ENCODE measurements at places on chromosomes 2 and 18. TPM values are rescaled to one million over a fixed set of nuclear protein-coding genes. Genes with fewer than 3 reads are reported as not detected.
A peak's percentile ranks its signal among the peaks of the same experiment; 100 is the strongest.

Gene OTOS
- not detected for total RNA-seq

Gene DNER
- 0.23 TPM for total RNA-seq

Gene FAM237A
- total RNA-seq, result not detected

Gene GDF7
- total RNA-seq, result 0.56 TPM

Gene SERPINB10
- total RNA-seq, result not detected

Gene RGPD4
- not detected for total RNA-seq

Gene TMEM87B
- 7.9 TPM for total RNA-seq

Gene OXER1
- not detected for total RNA-seq

DNA sequence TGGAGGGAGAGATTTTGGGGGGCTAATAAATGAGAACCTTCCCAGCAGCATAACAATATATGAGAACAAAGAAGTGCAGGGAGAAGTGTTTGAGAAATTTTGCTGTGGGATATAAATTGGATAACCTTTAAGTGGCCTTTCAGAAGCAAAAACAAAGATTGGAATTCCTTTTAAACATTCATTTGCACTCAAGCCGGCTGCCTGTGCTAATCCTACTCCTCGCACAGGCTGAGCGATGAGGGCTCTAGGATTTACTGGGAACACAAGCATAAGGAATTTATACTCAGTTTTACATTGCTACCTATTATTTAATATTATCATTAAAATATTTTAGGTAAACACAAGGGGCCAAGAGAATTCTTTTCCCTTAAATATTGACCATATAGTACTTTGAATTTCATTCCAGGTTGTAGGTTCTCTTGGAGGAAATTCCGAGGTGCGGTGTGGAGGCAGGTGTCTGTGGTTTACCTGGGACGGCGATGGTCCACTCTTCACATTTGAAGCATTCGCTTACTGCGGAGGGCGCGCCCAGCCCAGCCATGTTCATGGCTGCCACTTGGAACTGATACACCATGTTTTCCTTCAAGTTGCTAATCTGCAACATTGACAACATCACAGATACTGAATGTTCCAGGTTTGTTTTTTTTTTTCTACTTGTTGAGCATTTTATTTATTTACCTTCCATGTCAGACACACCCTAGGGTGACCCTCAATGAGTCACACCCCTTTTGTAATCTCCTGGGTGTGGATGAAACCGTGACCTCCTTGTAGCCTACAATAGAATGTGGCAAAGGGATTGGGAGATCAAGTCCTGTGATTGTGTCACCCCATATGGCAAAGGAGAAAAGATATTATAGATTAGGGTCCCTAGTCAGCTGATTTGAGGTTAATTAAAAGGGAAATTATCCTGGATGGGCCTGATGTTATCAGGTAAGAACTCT is 100.1 kb downstream of the MYOM1 start:
- no peak for DNase-seq
- no peak overlapping the region for H3K4me3 ChIP-seq
- no peaks in the 10 kb centered on the region for H3K4me1 ChIP-seq
- H3K27me3 ChIP-seq, result no peaks in the 10 kb centered on the region
- H3K36me3 ChIP-seq, result peaks cover 99% of the 10 kb centered on the region

DNA sequence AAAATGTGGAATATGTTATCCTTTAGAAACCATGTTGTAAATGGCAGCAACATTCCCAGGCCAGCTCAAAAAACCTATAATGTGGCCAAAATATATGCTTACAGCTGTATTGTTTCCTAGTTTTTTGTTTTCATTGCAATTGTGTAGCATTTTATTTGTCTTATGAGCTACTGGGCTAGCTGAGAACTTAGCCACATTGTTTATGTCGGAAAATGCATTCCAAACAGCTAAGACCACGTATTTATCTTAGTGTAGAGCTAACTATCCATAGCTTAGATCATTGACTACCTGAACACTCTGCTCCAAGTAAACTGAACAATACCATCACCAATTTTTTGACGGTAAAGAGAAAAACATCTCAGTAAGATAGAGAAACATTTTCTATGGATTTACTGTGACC is 38.4 kb downstream of the METAP1D start:
- H3K27ac ChIP-seq, result no peak overlapping the region
- no peaks in the 10 kb centered on the region for H3K27me3 ChIP-seq
- no peak overlapping the region for H3K4me3 ChIP-seq
- no peaks in the 10 kb centered on the region for H3K4me1 ChIP-seq
- no peaks in the 10 kb centered on the region for H3K36me3 ChIP-seq
- no peak for DNase-seq

GRCh38 chr2:35035883-35036282 is 1319.7 kb upstream of the CRIM1 start:
- no peaks in the 10 kb centered on the region for H3K36me3 ChIP-seq
- DNase-seq, result no peak
- no peak overlapping the region for H3K27ac ChIP-seq

DNA sequence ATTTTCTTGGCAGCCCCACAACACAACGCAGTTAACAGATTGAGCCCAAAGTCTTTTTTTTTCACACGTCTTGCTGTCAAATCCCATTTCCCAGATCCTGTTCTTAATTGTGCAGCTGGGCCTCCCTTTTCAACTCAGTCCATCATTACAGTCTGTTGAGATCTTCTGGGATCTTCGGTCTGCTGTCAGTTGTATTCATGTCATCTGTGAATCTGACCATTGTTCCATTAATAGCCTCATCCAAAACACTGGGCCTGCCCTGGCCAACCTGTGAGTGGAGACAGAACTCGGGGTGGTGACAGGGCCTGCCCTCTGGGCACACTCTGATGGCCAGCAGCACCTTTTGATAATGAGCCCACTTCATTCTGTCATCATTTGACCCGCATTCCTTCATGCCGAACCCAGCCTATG is 39.7 kb upstream of the SEMA4C start:
- no peaks in the 10 kb centered on the region for H3K27me3 ChIP-seq
- H3K36me3 ChIP-seq, result no peaks in the 10 kb centered on the region
- peaks cover 61% of the 10 kb centered on the region for H3K4me1 ChIP-seq
- no peak overlapping the region for H3K27ac ChIP-seq
- DNase-seq, result peak; percentile 82

DNA sequence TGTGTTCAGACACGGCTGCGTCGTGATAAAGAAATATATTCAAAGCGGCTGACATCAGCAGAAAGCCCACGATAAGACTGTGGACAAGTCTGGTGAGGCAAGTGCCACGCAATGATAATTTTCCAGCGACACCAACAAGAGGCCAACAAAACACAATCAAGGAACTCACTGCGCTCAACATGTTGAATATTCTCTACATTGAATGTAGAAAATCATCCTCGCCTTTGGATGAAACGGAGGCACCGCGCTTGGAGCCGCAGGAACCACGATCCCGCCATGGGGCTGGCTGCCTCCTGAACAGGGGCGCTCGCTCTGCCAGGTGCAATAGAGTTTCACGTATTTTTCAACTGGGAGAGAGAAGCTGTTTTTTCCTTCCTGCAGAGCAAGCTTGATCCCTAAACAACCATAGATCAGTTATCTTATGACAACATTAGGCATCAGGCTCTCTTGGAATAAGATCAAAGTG is 220.3 kb downstream of the ATAD2B start:
- H3K4me1 ChIP-seq, result peaks cover under 1% of the 10 kb centered on the region
- no peak overlapping the region for H3K4me3 ChIP-seq
- no peaks in the 10 kb centered on the region for H3K27me3 ChIP-seq

- no peak overlapping the region for H3K27ac ChIP-seq
- peaks cover 6% of the 10 kb centered on the region for H3K4me1 ChIP-seq
- H3K36me3 ChIP-seq, result no peaks in the 10 kb centered on the region
- DNase-seq, result no peak
These were observed 25.1 kb downstream of the ACVR2A start for GRCh38 chr2:147869934-147870333.

GRCh38 chr2:219439506-219439905 is 4.9 kb downstream of the SPEG start:
- peaks cover 16% of the 10 kb centered on the region for H3K27me3 ChIP-seq
- H3K4me1 ChIP-seq, result peaks cover 73% of the 10 kb centered on the region
- peak; percentile 27 for DNase-seq
- no peak overlapping the region for H3K4me3 ChIP-seq
- peak overlapping the region; percentile 3 for H3K27ac ChIP-seq

- no peak overlapping the region for H3K4me3 ChIP-seq
- no peaks in the 10 kb centered on the region for H3K36me3 ChIP-seq
- H3K27me3 ChIP-seq, result no peaks in the 10 kb centered on the region
These were observed 150.8 kb downstream of the PXDN start for GRCh38 chr2:1593371-1594122.

DNA sequence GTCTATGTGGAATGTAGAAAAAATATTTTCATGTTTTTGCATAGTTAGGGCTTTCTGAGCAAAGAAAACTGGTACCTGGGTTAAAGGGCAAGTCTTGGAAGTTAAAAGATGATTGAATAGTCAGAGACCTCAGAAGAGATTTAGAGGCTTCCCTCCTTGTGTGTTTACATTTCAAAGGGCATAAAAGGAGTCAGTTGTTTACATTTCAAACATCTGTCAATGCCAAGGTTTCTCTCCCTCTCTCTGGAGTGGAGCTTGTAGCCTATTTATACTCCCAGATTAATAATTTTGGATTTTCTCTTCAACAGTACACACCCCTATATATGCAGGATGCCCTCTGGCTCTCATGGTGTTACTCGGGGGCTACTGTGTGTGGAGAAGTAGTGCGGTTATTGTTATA is 8.6 kb downstream of the M1AP start:
- no peak overlapping the region for H3K4me3 ChIP-seq
- peaks cover 8% of the 10 kb centered on the region for H3K27me3 ChIP-seq
- H3K27ac ChIP-seq, result no peak overlapping the region
- no peaks in the 10 kb centered on the region for H3K36me3 ChIP-seq
- no peaks in the 10 kb centered on the region for H3K4me1 ChIP-seq

DNA sequence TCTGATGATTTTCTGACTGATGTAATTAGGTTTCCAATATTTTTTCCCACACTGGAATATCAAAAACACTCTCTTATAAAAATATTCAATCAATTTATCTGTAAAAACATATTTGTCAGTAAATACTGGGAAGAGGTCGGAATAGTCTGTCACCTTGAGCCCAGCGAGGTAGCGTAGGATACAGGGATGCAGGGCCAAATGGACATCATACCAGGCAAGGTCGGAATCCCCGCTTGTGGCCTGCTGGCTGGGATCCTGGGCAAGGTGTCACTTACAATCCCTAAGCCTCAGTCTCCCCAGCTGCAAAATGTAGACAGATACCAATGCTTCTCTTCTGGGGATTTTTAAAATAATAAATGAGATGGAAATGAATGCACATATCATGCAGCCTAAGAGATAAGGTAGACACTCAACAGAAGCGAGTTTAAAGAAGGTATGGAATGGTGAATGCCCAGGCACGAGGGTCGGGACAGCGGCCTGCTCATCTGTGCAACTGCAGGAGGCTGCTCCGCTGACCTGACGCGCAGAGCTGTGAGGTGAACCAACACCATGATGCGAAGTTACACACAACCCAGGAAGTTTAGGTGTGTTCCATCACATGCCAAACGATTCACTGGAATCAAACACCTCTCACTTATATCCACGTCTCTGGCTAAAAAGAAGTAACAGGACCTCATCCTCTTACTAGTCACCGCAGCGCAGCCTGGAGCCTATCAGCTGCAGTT is 98.2 kb downstream of the EIPR1 start:
- H3K4me3 ChIP-seq, result no peak overlapping the region
- no peaks in the 10 kb centered on the region for H3K36me3 ChIP-seq
- H3K4me1 ChIP-seq, result peaks cover 5% of the 10 kb centered on the region

- no peak for DNase-seq
- H3K4me1 ChIP-seq, result peaks cover 28% of the 10 kb centered on the region
- H3K4me3 ChIP-seq, result no peak overlapping the region
- no peaks in the 10 kb centered on the region for H3K36me3 ChIP-seq
- H3K27ac ChIP-seq, result peak overlapping the region; percentile 68
These were observed 77.5 kb downstream of the STPG4 start for GRCh38 chr2:47077442-47078117.

- no peaks in the 10 kb centered on the region for H3K27me3 ChIP-seq
- DNase-seq, result no peak
- H3K36me3 ChIP-seq, result no peaks in the 10 kb centered on the region
- no peak overlapping the region for H3K4me3 ChIP-seq
- H3K27ac ChIP-seq, result peak overlapping the region; percentile 92
These were observed 47.6 kb downstream of the RPL37A start for GRCh38 chr2:216546241-216546640.

GRCh38 chr2:121202541-121203310 is 82.3 kb downstream of the TFCP2L1 start:
- H3K4me1 ChIP-seq, result no peaks in the 10 kb centered on the region
- H3K27me3 ChIP-seq, result no peaks in the 10 kb centered on the region
- H3K4me3 ChIP-seq, result no peak overlapping the region
- no peak for DNase-seq
- no peak overlapping the region for H3K27ac ChIP-seq
- no peaks in the 10 kb centered on the region for H3K36me3 ChIP-seq

- no peaks in the 10 kb centered on the region for H3K4me1 ChIP-seq
- no peak overlapping the region for H3K4me3 ChIP-seq
These were observed 174.0 kb downstream of the ARL4C start for GRCh38 chr2:234322766-234323465.

DNA sequence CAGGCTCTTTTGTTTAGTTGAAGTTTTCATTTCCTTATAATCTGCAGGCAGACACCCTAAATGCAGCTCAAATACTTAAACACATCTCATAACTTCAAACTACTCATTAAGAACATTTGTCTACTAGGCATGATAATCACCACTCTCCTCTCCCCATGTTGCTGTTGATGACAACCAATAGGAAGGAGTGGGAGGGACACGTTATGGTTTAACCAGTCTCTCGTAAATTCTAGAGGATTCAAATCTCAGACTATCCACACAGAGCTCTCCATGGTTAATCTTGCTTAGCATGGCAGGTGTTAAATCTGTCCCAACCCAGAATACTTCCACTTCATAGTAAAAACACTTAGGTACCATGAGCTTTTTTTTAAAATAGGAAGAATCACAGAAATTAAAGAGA is 127.4 kb upstream of the AQP4 start:
- H3K27ac ChIP-seq, result no peak overlapping the region
- no peaks in the 10 kb centered on the region for H3K4me1 ChIP-seq
- no peaks in the 10 kb centered on the region for H3K36me3 ChIP-seq
- H3K4me3 ChIP-seq, result no peak overlapping the region

- H3K4me3 ChIP-seq, result peak overlapping the region; percentile 22
- H3K4me1 ChIP-seq, result peaks cover 14% of the 10 kb centered on the region
- DNase-seq, result no peak
- H3K27me3 ChIP-seq, result no peaks in the 10 kb centered on the region
These were observed 102.0 kb downstream of the MAP2 start for GRCh38 chr2:209525834-209526281.

Measured in heart left ventricle (tissue), 16 donors.